Stimulated activated CD4-positive, alpha-beta T cell treated with anti-CD3 and anti-CD28 coated beads, Interleukin-12 subunit alpha, Interleukin-12 subunit beta, amount 100 ng/mL, for 24 hours (primary cell): ENCODE measurements at places on chromosomes 4 and X.

GRCh38 chrX:37685381-37686359 is at the start of gene XK:
XK (plus strand) TSS chrX:37685791; CDS start chrX:37685962, 171 bp downstream.
- peak; percentile 9 for DNase-seq

- DNase-seq = no peak
Observed at GRCh38 chr4:181777518-181777917, 465.7 kb upstream of the TENM3 start.

- no peak for DNase-seq
Observed at GRCh38 chrX:69238114-69238886, 73.0 kb upstream of the PJA1 start.

DNA sequence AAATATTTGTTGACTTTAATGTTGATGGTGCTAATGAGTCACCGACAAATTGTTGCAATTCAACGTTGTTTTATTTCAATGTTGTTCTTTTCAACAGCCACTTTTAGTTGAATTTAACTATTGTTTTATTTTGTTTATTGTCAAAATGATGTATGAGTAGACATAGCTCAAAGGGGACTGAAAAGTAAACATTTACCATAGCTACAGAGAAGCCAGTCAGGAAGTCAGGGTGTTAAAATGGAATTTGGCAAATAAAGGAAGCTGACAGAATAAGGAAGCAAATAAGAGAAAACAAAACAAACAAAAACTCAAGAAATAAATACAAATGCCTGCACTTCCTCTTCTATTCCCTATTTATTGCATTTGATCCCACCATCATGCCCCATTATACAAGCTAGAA is 648.4 kb upstream of the HTR2C start:
- no peak for DNase-seq

GRCh38 chrX:44506678-44507077 is 36.0 kb downstream of the FUNDC1 start:
- DNase-seq = no peak

- DNase-seq = no peak
Observed at GRCh38 chr4:52788806-52789205, 37.6 kb upstream of the ERVMER34-1 start.
